ENCODE measurements at places on chromosomes 4 and X.

DNA sequence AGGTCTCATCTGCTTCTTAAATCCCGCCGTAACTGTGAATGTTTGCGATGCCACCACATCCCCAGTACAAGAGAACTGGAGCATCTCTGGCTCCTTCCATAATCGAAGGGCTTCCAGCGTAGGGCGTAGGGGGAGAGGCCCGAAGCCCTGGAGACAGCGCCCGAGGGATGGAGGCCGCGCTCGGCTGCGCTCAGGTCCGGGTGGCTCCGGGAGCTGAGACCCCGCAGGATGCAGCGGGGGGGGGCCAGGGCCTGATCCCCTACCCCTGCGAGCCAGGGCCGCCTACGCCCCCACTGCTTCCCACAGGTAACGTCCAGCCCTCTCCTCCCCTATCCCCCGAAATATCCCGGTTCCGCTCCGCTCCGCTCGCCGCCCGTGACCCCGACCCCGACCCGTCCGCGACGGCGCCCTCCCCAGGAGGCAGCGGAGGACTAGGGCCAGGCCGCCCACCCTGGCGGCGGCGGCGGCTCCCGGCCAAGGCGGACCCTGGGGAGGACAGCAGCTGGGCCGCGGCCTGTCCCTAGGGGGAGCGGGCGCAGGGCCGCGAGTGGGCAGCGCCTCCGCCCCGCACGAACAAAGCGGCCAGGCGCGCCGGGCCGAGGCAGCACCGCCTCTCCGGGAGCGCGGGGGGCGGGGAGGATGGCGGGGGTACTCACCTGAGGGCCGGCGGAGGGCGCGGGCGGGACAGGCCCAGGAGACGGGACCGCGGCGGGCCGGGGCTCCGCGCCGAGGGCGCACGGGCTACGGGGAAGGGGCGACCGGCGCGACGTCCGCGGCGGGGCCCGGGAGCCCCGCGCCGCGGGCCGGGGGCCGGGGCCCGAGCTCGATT lies 723 bp downstream of the WDFY3 start:
- DNase-seq: no peak

DNA sequence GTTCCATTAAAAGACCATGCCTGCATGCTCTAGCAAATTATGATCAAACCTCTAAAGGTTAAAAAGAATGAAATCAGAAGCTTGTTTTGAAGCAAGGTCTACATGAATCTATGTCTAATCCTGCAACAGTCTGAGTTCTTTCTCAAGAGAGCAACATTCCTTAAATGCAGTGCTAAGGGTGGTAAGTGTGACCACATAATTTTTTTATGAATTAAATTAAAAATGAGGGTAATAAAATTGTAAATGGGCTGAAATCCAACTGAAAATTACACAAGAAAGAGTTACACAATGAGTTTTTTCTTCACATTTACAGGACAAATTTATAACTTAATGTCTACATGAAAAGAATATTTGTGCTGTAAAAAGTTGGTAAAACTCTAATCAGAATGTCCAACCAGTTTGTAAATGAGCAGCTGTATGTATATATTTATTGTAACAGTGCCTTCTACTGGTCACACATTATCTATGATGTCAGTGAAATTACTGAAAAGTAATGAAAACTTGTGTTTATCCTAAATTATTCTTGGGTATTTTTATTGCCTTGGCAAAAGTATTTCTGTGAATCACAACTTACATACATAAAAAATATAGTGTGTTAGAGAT lies 336.3 kb upstream of the PITX2 start:
- DNase-seq: no peak

DNA sequence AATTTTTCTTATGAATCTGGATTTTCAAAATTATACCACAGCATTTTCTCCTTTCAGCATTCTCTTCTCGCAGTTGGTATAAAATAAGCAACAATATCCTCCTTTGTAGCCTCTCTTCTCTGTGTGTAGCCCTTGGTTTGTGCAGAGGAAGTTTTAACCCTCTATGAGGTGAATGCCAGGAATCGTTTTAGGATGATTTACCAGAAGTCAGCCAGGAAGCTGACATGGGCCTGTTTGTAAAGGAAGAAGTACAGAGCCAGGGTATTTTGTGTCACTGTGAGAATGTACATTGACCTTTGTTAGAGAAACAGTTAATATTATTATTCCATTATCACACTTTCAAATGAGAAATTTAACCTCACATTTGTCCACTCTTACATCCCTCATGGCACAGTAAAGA lies 88.9 kb upstream of the RPL34 start:
- no peak for DNase-seq

GRCh38 chrX:109312757-109313156 lies 169.1 kb downstream of the GUCY2F start:
- DNase-seq: no peak

- DNase-seq: no peak
Measured at GRCh38 chrX:12421918-12422317, 283.6 kb downstream of the FRMPD4 start.

DNA sequence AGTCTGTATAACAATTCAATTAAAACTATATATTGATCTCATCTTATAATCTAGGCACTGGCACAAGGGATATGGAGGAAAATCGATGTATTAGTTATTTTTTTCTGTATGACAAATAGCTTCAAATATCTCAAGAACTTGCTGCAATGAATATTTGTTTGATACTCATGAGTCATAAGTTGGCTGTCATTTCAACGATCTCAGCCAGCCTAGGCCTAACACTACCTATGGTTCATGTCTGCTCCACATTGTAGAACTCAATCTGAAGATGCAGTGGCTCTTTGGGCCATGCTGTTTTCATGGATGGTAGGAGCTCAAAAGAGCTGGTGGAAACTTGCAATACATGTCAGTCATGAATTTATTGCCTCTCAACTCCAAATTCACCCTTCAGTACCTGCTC lies 44.7 kb downstream of the MAGEB17 start:
- no peak for DNase-seq

- DNase-seq: no peak
Measured at GRCh38 chr4:153119626-153120025, 84.6 kb upstream of the TRIM2 start.

All from activated B cell treated with CpG ODN at 0.5 μM for 24 hours (primary cell).